ENCODE measurements at places on chromosomes 11 and 22.

- no peak for DNase-seq
Observed at GRCh38 chr22:20843501-20843900, 15.1 kb downstream of the PI4KA start.

GRCh38 chr11:77471558-77472193, 2.2 kb downstream of the PAK1 start:
- peak; percentile 30 for DNase-seq

GRCh38 chr11:32310214-32310601, 125.1 kb downstream of the WT1 start:
- no peak for DNase-seq

DNA sequence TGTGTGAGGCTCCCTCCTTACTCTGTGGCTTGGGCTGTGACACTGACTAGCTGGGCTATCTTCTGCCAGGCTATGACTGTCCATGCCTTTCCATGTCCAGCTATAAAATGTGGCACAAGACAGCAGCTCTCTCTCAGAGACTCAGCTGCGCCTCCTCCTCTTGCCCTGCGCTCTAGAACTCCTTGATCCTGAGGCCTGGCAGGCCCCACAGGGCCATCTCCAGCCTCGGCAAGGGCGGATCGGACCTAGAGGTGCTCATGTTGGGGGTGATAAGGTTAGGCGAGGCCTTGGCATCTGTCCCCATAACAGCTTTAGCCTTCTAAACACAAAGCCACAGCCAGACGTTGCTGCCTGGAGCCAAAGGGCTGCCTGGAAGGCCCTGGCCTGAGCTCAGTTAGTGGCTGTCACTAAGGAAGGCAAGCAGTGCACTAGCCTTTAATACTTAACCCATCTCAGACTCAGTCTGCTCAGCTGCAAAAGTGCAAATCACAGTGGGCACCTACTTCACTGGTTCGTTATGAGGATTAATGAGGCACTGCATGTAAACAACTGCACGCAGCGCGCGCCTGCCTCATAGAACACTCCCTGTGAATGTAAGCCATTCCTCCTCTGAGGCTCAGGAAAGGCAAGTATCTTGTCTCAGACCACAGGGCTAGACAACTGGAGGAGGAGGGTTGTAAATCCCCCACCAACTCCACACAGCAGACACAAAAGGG, 1.2 kb downstream of the GUCD1 start:
- DNase-seq: no peak

DNA sequence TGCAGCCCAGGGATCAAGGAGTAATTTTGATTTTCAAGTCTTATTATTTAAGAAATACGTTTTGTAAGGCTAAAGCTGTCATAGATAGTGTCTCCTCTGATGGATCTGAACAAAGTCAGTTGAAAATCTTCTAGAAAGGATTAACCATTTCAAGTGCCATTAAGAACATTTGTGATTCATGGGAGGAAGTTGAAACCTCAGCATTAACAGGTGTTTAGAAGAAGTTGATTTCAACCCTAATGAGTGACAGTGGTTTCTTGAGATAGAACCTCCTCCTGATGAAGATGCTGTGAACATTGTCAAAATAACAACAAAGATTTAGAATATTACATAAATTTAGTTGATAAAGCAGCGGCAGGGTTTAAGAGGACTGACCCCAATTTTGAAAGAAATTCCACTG, 61.7 kb downstream of the PRR5L start:
- DNase-seq: no peak

GRCh38 chr11:108199446-108200321, 22.8 kb downstream of the NPAT start:
- no peak for DNase-seq

- peak; percentile 87 for DNase-seq
Observed at GRCh38 chr11:116580799-116581198, 192.0 kb downstream of the BUD13 start.

DNA sequence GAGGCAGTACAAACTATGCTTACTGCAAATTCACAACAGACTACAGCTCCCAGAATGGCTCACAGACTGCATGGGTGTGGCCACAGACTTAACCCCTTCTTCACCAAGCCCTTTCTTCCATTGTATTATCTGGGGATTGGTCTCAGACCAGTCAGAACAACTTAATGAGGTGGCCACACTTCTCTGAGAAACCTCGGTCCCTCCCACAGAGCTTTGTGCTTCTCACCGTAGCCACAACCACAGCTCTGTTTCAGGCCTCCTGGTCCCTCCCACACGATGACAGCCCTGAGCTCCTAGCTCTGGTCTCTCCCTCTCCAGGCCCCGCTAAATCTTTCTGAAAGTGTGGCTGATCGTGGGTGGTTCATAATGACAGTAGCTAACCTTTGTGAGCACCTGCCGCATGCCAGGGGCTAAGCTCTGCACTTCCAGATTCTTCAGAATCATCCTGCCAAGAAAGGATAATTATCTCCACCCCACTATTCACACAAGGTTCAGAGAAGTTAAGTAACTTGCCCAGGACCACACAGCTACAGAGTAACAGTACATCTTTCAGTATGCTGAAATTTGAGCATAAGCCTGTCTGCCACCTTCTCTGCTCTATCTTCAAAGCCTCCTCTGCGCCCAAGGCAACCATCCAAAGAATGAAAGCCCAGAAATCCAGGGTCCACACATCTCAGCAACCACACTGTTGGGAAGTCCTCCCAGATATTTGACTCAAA, 5.4 kb downstream of the PDE2A start:
- no peak for DNase-seq

GRCh38 chr22:38219632-38220031, 17.8 kb downstream of the MAFF start:
- no peak for DNase-seq

- no peak for DNase-seq
Observed at GRCh38 chr22:49308300-49308699, 519.4 kb downstream of the BRD1 start.

DNA sequence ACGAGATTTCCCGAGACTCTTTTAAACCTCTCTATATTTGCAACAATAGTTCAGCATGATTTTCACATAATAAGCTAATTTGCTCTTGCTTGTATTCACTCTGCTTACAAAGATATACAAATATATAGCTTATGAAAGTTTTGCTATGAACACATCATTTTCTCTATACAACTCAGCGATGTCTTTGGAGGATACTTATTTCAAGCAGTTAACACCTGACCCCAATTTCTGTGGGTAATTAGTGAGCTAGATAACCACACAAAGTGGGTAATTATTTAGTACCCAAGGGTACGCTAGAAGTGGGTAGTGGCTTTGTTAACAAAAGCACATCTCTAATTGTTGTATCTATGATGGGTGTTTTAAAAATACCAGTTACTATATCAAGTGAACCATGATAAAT, 12.3 kb downstream of the BLID start:
- no peak for DNase-seq

GRCh38 chr11:119584193-119585042, 144.6 kb downstream of the NECTIN1 start:
- peak; percentile 83 for DNase-seq

DNA sequence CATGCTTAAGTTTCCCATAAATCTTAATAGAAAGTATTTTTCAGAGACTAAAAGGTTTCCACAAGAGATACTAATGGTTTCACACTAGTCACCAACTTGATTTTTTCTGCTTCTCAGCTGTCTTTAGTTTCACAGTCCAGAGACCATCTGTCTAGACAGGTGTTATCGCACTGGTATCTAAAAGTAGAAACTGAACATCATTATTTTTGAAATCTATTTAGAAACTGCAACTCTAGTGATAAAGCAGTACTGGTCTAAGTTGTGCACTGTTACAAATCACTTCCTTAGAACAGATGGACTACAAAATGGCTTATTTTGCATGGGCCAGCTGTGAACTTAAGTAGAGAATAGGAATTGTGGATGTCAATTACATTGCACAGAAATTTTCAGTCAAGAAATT, 78.0 kb downstream of the CNTN5 start:
- no peak for DNase-seq

- no peak for DNase-seq
Observed at GRCh38 chr11:93279851-93280347, 50.6 kb upstream of the DEUP1 start.

- no peak for DNase-seq
Observed at GRCh38 chr11:127130321-127130720, 129.8 kb upstream of the KIRREL3 start.

- DNase-seq: no peak
Observed at GRCh38 chr11:13338427-13339069, 61.0 kb downstream of the BMAL1 start.

GRCh38 chr11:38208951-38209350, 1610.9 kb upstream of the RAG2 start:
- DNase-seq: no peak

DNA sequence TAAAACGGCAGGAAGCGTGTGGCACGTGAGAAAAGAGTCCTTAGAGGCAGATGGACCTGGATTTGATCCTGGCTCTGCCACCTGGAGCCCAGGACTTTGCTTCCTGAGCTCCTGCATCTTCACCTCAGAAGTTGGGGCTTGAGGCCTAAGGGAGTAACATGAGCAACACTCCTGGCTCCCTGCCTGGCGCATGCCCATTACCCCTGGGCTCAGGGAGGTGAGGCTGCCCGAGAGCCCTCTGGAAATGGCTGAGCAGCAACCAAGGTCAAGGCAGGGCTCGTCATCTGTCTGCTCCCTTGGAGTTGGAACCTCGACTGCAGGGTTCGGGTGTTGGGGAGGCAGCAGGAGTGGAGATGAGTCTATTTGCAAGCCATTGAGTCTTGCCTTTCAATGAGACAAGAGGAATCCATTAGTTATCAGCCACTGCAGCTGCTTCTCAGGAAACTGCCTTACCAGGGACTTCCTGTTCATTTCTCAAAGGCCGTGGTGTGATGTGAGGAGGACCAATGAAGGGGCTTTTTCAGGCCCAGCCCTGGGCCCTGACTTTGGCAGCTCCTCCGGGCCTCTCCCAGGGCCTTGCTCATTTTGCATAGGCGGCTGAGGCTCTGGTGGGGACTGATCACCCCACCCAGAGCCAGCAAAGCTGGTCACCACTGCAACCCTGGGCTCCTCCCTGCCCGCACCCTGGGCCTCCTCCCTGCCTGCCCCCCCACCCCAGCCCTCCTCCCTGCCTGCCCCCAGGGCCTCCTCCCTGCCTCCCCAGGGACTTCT, 6.4 kb downstream of the FADS2 start:
- peak; percentile 49 for DNase-seq

GRCh38 chr22:44147008-44147645, 33.6 kb upstream of the PARVG start:
- DNase-seq: no peak

GRCh38 chr11:122098261-122098980, 17.6 kb downstream of the BLID start:
- DNase-seq: no peak

DNA sequence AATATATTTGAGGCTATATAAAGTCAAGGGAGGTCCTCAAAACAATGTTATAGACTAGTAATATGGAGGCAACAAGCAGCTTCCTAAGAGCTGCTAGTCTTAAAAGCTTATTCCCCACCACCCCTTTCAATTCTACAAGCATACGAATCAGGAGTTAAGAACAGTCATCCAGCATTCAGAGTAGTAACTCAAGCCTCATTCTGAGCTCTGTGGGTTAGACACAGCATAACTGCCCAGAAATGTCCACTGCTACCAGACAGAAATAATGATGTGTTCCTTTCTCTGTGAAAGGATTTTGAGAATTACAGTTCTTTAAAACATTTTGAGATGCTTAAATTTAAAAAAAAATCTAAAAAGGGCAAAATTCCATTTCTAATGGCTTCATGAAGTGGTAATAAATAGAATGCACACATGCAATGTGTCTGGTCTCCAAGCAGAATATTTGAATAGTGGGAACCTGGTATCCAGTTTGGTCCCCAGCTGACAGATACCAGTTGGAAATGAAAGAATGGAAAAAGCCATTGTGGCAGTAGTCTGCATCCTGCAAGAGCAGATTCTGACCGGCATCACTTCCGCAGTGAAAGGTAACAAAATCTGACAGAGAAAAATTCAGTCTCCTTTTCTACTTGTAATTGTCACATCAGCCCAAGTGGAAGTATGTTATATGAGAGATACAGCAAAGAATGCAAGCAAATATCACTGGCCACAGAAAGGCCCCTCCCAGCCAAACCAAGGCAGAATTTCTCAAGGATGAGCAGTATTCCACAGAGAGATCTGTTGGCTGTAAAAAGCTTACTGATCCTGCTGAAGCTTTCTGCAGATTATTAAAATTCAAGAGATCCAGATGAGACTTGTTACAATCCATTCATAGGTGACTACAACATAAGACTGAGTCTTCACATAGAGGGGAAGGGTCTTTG, 310.8 kb upstream of the PITPNB start:
- DNase-seq: no peak

- DNase-seq: peak; percentile 13
Observed at GRCh38 chr11:102453302-102453695, 734 bp upstream of the TMEM123 start.
